ENCODE measurements at places on chromosomes 5 and 9.

- DNase-seq = no peak
Observed at GRCh38 chr5:136246632-136247031, 53.7 kb upstream of the SMIM32 start.

DNA sequence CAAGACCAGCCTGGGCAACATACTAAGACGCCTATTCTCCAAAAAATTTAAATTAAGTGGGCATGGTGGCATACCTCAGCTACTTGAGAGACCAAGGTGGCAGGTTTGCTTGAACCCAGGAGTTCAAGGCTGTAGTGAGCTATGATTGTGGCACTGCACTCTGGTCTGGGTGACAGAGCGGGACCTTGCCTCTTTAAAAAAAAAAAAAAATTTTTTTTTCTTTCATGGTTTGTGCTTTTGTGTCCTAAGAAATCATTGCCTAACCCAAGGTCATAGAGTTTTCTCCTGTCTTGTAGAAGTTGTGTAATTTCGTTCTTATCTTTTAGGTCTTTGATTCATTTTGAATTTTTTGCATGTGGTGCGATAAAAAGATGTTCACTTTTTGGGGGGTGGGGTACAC, 12.3 kb downstream of the GPBP1 start:
- no peak for DNase-seq

DNA sequence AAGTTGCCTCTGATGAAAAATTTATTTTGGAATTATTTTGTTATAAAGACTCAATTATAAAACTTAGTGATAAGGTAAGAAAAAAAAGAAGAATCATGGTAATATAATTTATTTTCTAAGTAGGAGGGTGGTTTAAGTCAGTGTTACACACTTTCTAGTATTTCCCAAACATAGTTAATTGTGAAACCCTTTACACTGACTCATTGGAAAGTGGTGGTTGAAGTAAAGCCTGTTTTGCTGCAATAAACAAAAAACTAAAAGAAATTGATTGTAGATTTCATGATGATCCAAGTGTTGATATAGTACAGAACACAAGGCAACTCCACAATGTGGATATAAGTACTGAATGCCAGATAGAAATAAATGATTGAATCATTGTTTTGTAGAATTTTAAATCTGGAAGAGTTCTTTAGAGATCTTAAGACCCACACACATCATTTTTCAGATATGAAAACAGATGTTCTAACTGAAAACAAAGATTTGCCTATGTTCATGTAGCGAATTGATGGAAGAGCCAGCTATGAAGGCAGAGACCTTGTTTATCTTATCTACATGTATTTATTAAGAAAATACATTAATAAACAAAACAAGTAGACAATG, 539.8 kb downstream of the PRELID2 start:
- no peak for DNase-seq

- DNase-seq = no peak
Observed at GRCh38 chr9:133968966-133969617, 23.0 kb downstream of the VAV2 start.

- no peak for DNase-seq
Observed at GRCh38 chr9:106970219-106970975, 107.4 kb downstream of the ZNF462 start.

- no peak for DNase-seq
Observed at GRCh38 chr9:10479172-10479571, 133.6 kb downstream of the PTPRD start.

DNA sequence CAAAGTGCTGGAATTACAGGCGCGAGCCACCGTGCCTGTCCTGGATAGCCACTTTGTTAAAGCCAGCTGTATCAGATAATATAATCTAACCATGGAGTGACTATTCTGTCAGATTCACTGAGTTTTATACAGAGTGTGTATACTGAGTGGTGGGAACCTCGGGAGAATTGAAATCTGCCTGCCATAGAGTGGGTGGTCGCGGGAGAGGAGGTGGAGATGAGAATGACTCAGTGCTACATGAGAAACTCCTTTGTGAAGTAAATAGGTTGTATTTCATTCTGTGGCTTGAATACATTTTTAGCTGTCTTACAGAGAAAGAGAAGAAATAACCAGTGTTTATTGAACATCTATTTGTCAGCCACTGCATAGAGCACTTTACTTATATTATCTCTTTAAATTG, 26.4 kb downstream of the ATP6V0E1 start:
- DNase-seq = no peak

DNA sequence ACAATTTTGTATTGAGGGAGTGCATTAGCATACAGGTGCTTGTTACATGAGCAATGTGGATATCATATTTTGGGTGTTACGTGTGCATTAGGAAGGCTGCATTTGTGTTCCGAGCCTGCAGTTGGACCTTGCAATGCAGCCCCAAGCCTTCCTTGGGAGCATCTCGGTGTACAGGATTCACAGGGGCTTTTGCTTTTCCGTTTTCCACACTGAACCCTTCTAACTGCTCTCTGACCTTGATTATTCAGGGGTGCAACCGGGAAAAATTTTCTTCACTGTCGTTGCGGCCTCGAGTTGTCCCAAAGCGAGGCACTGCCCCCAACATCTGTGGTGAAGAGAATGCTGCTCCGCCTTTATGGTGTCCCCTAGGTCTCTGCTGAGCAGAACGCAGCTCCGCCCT, 80.1 kb upstream of the PLEKHG4B start:
- DNase-seq = no peak

- DNase-seq = no peak
Observed at GRCh38 chr5:155759984-155760383, 567.0 kb upstream of the SGCD start.

DNA sequence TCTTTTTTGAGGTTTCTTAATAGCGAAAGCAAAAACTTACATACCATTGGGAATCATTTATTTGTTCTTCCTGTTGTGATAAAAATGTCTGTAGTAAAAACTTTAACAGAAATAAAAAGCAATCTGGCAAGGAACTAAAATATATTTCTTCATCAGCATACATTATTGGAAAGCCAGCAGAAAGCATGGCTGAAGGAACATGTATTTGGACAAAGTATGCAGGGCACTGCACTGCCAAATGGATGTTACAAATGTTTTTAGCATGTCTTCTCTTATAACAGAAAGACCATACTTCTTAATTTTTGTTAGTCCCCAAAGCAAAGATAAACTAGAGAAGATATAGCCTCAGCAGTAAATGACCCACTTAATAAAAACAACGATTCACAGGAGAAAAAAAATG, 80.5 kb downstream of the SMIM15 start:
- no peak for DNase-seq

DNA sequence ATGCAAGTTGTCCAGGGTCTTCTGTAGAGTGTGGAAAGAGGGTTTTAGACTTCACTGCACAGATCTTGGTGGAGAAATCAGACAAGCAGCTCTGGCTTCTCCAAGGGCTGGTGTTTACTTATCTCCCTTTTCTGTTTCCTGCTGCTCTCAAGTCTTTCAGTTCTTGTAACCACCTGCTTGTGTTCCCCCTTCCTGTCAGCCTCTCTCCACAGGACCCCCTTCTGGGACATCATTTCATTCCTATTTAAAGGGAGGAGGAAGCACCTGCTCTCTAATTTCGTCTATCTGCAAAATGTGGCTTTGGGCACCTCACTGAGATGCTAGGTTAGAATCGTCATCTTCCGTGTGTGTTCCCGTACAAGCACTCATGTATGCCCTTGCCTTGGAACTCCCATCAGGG, 636.2 kb downstream of the MTRR start:
- DNase-seq = no peak

GRCh38 chr9:134720796-134721195, 79.2 kb downstream of the COL5A1 start:
- no peak for DNase-seq

DNA sequence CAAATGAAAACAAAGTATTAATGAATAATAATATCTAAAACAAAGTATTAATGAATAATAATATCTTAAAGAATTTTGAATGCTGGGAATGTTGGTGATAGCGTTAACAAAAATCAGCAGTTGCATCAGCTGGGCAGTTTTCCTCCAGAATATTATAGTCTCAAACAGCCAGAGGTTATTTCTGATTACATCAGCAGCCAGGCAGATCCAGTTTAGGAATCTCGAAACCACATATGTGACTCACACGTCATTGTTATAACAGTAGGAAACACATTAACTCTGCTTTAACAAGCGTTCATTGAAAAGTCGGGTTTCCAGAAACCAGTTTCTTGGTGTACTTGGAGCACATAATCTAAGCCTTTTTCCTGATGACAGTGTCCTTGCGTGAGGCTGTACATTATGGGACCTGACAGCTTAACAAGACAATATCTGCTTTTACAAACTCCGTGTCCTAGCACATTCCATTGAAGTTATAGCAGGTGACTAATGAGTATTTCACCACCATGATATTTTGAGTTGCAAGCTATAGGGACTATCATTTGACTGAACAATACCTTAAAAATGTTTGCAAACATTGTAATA, 559.5 kb upstream of the KLF4 start:
- DNase-seq = no peak

DNA sequence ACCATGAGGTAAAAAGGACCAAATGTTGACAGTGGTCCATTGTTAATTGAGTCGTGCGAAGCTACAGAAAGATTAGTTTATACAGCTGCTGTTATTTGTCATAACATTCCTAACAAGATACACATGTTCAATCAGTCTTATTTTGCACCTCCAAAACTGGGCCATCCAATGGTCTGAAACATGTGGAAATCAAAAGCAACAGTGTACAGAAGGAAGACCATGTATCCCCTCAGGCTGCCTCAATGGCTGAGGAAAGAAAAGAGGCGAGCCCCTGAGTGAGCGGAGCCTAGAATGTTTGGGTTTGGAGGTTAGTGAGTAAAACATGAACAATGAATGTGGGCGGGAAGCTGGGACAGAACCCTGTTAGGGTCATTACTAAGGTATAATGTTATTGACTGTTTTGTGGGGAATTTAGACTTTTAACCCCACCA, 35.6 kb downstream of the NFIB start:
- no peak for DNase-seq

GRCh38 chr5:78050888-78051287, 243.6 kb downstream of the AP3B1 start:
- no peak for DNase-seq

- no peak for DNase-seq
Observed at GRCh38 chr5:56734091-56734694, 81.2 kb upstream of the MAP3K1 start.

DNA sequence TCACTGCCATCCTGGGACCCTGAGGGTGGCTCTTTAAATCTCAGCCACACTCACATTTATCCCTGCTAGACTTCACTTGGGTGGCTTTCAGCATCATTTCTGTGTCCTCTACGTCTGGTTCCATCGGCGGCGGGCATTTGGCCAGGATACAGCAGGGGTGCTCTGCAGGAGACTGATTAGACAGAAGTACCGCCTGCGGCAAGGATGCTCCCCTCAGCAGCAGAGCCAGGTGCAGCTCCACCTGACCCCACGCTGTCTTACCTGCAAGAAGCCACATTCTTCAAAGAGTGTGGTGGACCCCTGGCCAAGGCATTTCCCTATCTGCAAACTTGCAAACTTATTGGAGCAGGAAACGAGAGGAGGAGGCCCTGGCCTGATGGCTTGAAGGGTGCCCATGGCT, 309.8 kb upstream of the IRX4 start:
- DNase-seq = no peak

- DNase-seq = no peak
Observed at GRCh38 chr5:32160228-32160627, 13.9 kb downstream of the GOLPH3 start.

GRCh38 chr5:61245486-61245885, 83.2 kb upstream of the SMIM15 start:
- DNase-seq = no peak

GRCh38 chr9:34992376-34992951, 2.9 kb downstream of the DNAJB5 start:
- peak; percentile 48 for DNase-seq

- no peak for DNase-seq
Observed at GRCh38 chr5:134141331-134142050, 27.0 kb downstream of the TCF7 start.

All from stimulated activated CD4-positive, alpha-beta T cell treated with anti-CD3 and anti-CD28 coated beads, TNF-alpha, amount 100 ng/mL, for 24 hours (primary cell).